ENCODE measurements at places on chromosomes 2 and 18.

- DNase-seq, result no peak
Observed at GRCh38 chr2:181047829-181048228, 67.4 kb downstream of the UBE2E3 start.

- DNase-seq, result no peak
Observed at GRCh38 chr2:28164280-28164801, 228.3 kb upstream of the FOSL2 start.

DNA sequence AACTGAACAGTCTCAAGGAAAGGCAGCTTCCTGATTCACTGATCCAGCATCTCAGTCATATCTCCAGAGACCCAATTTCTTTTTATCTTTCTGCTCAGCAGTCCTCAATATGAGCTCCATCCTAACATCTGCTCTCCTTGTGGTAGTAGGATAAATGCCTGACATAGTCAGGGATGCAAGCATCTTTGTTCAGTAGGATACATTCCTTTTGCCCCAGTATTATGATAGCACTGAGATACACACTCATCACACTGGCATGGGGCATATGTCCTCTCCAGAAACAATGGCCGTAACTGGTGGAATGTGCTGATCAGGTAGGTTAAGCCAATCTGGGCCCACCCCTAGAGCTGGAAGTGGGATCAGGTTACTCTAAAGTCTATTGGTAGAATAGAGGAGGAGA is 207.2 kb downstream of the ETAA1 start:
- DNase-seq, result no peak

DNA sequence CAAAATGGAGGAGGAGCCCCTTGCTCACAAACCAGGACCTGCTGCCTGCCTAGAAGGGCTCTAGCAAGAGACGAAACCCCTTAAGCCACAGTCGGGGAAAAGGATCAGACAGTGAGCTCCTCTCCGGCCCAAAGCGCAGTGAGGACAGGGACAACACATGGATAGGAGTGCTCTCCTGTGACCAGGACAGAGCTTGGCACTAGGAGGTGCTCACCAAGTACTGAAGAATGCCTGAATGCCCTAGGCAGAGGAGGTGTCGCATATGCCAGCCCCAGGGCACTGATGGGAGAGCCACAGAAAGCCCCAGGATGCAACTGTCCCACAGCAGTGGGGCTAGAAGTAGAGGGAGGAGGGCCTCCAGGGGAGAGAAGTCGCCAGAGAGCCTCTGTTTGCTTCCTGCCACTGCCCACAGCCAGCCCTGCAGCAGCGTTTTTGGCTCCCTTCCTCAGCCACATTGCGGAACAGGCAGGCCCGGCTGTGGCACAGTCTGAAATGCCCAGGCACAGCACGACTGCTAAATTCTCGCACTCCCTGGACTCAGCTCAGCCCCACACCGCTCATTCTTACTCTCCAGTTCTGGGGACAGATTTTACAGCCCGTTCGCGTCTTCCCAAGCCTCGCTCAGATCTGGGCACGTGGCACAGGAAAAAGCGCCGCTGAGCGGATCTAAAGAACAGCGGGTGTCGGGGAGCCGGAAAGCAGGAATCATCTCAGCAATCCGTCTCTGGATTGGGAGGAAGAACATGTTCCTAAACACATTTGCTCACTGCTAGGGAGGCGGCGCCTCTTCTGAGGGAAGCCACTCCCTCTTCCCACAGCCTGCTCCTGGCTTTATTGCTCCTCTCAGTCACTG is 98.7 kb upstream of the POU3F3 start:
- DNase-seq, result no peak

Data from CD4-positive, alpha-beta T cell treated with Interleukin-17A for 4 hours (primary cell).